ENCODE measurements at places on chromosomes 3 and 15.

DNA sequence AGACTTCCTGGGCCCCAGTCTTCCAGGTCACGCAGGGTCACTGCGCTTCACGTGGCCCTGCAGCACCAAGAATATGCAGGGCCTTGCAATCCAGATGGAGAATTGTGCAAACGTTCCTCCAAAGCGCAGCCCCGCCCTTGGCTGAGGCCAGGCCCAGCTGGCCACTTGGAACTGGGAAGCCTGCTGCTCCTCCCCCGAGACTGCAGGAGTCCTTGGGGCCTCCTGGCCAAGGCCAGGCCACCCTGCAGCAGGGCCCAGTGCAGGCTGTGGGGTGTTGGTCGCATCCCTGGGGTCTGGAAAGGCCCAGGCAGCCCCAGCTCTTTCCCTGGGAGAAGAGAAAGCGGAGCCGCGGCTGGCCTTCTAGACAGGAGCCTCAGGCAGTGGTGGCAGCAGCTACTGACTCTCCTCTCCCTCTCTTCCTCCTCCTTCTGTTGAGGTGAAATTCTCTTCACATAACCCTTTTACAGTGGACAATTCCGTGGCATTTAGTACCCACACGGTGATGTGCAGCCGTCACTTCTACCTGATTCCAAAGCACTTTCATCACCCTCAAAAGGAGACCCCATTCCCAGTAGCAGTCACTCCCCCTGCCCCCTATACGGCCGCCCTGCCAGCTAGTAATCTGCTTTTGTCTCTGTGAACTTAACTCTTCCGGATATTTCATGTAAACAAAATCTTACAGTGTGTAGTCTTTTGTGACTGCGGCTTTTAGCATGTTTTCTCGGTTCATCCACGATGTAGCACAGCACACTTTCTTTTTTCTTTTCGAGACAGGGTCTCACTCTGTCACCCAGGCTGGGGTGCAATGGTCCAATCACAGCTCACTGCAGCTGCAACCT is 103.9 kb downstream of the TMEM266 start:
- no peak for DNase-seq

- DNase-seq: no peak
Observed at GRCh38 chr3:173681188-173681678, 283.7 kb downstream of the NLGN1 start.

- DNase-seq: peak; percentile 3
Observed at GRCh38 chr15:100131321-100132224, 210.2 kb downstream of the ADAMTS17 start.

DNA sequence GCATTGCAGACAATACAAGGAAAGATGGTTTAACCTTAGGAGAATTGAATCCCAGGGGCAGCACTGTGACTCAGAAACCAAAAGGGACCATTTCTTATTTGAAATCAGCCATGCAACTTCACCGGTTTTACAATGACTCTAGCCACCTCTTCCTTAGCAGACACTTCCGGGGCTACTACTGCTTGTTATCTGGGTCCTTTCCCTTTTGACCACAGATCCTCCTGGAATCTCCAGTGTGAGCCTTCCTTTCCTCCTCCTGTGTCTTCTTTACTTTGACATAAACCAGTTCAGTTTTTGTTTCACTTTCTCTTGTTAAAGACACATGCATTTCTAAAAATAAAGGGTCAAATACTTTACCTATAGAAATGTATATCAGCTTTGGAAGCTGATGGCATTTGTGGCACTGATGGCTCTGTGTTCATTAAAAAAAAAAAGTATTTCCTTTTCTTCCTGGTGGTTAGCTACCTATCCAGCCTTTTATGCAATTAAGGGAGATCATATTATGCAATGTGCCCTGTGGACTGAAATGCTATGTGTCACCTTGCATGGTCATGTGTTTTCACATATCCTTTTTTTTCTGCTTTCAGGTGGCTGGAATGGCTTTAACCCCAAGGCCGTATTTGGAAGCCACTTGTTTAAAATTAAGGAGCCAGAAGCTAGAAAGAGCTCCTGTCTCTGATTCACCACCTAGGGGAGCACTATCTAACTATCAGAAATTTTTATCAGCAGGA is 296.2 kb downstream of the CHL1 start:
- no peak for DNase-seq

DNA sequence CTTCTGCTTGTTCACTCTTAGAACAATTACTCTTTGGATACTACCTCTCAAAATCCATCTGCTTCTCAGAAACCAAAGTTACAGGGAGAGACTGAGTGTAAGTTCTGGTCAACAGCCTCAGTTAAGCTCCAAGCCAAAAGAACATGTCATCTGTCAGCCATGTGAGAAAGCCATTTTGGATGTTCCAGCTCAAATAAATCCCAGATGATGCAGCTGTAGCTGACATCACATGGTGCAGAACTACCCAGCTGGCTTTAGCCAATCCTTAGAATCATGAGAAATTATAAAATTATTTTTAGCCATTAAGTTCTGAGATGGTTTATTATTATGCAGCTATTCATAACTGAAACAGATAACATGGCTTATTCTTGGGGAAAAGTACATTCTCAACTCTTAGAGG is 696.0 kb downstream of the ZNF385D start:
- no peak for DNase-seq

- no peak for DNase-seq
Observed at GRCh38 chr15:64311566-64311965, 44.4 kb downstream of the CSNK1G1 start.

- DNase-seq: no peak
Observed at GRCh38 chr15:60973637-60974415, 255.3 kb downstream of the RORA start.

DNA sequence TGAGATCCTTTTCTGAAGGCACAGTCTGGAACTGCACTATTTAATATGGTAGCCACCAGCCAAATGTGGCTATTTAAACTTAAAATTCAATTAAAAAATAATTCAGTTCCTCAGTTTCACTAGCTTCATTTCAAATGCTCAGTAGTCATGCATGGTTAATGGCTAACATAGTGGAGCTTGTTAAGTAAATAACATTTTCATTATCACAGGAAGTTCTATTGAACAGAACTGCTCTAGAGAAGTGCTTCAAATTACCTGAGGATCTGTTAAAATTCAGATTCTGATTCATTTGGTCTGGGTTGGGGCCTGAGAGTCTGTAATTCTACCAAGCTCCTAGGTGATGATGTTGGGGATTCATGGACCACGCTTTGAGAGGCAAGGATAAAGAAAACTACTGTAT is 109.6 kb upstream of the THRB start:
- DNase-seq: no peak

DNA sequence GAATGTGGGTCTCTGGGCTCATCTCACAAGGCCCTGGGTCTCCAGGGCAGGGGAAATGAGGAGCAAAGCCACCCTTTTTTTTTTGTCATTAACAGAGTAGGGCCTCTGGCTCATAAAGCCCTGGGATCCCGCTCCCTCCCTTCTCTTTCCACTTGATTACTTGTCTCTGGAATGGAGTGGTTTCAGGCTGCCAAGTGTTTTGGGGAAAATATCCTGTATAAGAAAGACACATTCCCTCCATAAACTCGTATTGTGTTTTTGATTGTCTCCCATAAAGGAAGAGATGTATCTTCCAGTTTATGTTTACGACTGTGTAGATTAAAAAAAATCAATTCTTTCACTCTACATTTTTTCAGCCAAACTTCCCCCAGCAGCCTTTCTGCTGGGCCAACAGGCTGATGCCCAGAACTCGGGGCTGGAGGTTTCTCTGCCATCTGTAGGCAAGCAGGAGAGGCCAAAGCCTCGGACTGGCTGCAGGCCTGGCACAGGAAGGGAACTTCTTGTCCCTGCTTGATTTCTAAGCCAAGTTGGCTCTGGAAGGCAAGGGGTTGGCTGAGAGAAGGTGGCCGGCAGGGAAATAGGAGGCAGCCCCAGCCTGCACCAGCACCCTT is 49.4 kb upstream of the INSYN1 start:
- no peak for DNase-seq

- no peak for DNase-seq
Observed at GRCh38 chr3:41986561-41986960, 24.7 kb upstream of the ULK4 start.

DNA sequence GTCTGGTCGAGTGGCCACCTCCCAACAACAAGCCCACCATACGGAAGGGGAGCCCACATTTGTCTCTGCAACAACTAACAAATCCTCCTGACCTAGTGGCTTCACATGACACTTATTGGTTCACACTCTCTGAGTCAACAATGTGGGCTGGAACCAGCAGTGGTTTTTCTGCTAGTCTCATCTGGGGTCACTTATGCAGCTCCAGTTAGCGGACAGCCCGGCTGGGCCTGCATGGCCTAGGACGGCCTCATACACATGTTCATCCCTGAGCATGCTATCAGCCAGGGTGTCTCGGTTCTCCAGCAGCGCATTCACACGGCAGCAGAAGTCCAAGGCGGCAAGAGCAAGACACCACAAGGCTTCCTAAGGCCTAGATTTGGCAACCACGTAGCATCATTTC is 281.7 kb downstream of the XXYLT1 start:
- no peak for DNase-seq

DNA sequence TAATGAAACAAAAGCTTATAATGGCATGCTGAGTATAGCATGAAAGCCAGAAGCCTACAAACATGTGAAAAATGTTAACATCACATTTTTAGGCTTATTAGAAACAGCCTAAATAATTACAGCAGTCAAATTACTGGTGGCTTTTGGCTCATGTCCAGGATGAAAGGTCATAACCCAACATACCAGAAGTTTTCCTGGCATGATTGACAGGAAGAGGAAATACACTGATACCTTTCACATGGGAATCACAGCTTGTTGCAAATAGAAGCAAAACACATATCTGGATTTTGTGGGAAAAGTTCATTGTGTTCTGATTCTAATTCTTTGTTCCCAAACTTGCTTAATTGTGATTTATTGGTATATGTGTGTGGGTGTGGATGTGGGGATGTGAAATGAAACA is 393.5 kb upstream of the ARRDC4 start:
- DNase-seq: no peak

- DNase-seq: no peak
Observed at GRCh38 chr3:123239756-123240155, 38.0 kb downstream of the SEC22A start.

- DNase-seq: no peak
Observed at GRCh38 chr15:101813803-101814534, 2.0 kb downstream of the OR4F15 start.

DNA sequence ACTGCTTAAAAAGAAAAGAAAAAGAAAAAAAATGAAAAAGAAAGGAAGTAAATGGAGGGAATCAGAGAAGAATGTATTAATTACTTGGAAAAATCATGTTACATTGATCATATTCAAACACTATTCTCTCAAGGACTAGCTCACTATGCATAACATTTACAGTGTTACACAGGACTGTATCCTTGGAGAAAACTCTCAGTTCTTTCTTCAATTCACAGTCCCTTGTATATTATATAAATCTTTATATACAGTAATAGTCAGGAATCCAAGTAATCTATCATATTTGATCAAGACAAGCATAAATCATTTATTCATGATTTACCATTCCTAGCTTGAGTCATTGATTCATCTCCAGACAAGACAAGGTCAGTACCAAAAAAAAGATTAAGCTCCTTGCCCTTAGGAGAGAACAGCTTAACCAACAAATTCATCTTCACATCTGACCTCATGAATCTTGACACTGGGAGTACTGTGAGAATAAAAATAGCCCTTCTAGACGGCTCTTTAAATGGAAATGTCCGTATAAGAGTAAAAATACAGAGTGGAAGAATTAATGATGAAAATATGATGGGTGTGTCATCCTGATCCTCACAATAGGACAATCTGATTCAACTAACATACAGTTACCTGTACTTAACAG is 980.4 kb downstream of the NAALADL2 start:
- DNase-seq: no peak

- DNase-seq: no peak
Observed at GRCh38 chr3:125960066-125960424, 8.9 kb upstream of the ROPN1B start.

- DNase-seq: no peak
Observed at GRCh38 chr3:168581771-168582225, 486.1 kb upstream of the GOLIM4 start.

GRCh38 chr15:70274255-70274880 is 176.7 kb upstream of the TLE3 start:
- no peak for DNase-seq

GRCh38 chr3:37283011-37283410 is 108.6 kb upstream of the LRRFIP2 start:
- DNase-seq: no peak

GRCh38 chr3:173703771-173704170 is 306.2 kb downstream of the NLGN1 start:
- no peak for DNase-seq

GRCh38 chr15:85545185-85545584 is 164.8 kb downstream of the AKAP13 start:
- no peak for DNase-seq

- peak; percentile 7 for DNase-seq
Observed at GRCh38 chr15:51837792-51838251, 8.4 kb downstream of the TMOD3 start.

DNA sequence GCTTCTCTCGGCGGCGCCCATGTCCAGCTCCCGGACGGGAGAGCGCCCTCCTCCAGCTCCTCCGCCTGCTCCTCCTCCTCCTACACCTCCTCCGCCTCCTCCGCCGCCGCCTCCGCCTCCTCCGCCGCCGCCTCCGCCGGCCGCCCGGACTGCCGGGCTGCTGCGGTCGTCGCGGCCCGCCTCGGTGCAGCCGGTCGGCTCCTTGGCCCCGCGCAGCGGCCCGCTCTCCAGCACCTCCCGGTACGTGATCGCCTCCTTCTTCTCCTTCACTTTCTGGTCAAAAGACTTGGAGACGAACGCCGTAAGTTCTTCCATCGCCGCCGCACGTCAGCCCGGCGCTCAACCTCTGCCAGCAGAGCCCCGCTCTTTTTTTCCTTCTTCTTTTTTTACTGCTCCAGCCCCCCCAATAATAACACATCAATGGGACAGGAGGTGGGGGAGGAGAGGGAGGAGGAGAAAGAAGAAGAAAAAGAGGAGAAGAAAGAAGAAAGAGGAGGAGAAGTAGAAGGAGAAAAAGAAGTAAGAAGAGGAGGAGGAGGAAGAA is 438 bp downstream of the SHOX2 start:
- no peak for DNase-seq

DNA sequence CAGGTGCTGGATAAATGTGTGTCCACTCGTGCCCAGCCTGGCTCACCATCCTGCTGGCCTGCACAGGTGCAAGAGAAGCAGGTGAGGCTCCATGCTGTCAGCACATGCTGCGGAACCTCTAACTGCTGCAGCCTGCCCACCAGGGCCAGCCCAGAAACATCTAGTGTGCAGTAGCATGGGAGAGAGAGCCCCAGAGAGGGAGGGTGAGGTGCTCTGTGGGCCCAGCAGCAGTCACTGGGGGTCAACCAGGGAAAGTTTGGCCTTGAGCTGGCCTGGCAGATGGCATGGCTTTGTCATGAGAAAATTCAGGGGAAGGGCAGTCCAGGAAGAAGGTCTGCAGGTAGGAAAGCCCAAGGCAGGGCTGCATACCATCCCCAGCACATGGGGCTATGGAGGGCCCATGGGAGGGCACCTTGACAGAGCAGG is 18.2 kb upstream of the PRR23E start:
- DNase-seq: no peak

GRCh38 chr3:149010504-149010951 is 19.2 kb downstream of the GYG1 start:
- no peak for DNase-seq

DNA sequence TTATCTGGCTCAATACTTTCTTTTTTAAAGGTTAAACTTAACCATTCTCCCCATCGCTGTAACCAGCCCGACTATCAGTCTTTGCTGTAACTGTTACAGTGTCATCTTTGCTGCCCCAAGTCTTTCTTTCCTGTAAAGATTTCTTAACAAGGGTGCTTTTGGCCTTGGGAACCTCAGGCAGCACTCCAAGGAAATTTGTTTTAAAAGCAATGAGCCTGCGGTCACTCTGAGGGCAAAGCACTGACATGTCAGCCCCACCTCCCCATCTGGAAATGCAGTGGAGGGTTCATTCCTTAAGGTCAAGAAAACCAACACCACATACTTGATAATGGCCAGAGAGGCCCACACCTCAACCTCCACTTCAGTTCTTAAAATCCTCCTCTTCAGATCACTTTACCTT is 3.2 kb downstream of the TRANK1 start:
- no peak for DNase-seq

Data from immature natural killer cell (primary cell).